ENCODE measurements at places on chromosomes 7 and 10.

DNA sequence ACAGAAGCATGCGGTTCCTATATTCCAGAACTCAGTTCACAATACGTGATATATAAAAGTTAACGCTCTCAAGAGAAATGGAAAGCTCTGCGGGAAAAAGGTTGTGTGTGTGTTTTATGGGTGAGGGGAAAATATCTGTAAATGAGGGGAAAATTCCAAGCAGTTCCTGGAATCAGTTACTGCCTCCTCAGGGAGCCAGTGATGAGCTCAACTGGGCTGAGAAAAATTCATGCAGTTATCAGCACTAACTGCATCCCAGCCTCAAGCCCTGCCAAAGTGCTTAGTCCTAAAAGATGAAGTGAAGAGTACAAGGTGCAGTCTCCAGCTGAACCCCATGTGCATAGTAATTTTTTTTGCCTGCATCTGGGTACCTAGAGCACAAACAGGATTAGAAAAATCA lies 191.9 kb downstream of the CDK14 start:
- DNase-seq, result peak; percentile 49

DNA sequence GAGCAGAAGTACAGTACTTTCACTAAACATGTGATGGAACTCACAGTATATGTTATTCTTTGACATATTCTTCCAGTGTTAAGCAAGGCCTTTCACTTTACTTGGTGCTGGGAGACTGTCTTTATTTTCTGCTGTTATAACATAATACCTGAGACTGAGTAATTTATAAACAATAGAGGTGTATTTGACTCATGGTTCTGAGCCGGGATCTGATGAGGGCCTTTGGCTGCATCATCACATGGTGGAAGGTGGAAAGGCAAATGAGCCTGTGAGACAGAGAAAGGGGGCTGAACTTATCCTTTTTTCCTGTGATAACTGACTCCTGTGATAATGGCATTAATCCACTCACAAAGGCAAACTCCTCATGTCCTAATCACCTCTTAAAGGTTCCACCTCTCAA lies 1.4 kb downstream of the SUPV3L1 start:
- no peak for DNase-seq

DNA sequence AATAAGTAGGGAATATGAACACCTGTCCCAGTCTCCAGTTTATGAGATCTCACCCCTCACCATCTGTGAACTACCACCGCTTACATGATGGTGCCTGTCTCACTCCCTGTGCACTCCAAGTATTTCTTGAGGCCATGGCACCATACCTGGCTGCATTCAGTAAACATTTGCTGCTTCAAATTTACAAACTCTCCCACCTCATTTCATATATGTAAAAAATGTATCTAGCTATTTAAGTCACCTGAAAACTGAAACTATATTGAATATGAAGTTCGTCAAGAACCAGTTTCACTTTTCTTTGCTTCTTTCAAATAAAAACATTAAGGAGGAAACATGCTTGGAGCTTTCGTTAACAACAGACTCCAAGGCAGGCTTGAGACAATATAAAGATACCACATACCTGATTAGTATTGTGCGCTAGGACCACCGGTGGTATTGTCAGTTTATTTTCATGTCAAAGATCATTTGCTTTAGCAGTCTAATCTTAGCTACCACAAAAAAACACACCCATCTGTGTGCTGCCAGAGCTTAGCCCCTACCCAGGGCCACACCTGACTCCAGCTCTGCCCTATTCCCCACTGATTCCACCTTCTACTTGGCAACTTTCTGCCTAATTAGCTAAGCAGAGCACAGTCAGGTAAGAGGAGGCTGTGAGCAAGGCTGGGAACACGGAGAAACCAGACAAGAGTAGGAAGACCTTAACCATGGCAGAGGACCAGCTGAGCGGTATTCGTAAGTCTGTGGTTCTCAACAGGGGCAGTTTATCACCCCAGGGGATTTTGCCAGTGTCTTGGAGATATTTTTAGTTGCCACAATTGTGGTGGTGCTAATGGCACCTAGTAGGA lies 92.0 kb downstream of the ZFAND4 start:
- DNase-seq, result no peak

DNA sequence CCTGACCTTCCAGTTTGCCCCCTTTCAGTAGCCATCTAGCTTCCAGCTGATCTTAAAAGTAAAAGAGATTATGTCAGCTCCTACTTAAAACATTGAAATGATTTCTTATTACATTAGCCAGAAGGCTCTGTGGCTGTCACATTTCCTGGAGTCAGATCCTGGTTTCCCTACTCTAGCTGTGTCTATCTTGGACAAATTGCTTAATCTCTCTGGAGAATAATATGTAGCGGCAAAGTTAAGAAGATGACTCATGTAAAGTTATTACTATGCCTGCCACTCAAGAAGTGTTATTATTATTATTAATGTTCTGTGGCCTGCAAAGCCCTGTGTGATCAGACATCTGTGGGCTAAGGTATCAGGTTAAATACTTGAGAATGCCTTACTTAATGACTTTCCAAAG lies 107.2 kb downstream of the RUNDC3B start:
- no peak for DNase-seq

- no peak for DNase-seq
These were observed 31.1 kb downstream of the LMTK2 start for GRCh38 chr7:98137826-98138151.

- DNase-seq, result no peak
These were observed 94.1 kb downstream of the SORCS3 start for GRCh38 chr10:104735036-104735756.

DNA sequence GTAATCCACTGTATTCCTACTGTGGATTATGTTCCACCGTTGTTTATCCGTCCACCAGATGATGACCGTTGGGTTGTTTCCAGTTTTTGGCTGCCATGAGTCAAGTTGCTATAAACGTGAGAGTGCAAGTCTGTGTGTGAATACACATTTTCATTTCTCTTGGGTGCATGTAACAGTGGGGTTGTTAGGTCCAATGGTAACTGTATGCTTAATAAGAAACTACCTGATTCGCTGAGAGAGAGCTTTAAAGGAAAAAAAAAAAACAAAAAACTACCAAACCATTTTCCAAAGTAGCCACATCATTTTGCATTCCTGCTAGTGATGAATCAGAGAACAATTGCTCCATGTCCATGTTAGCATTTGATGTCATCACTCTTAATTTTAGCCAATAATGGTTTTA lies 15.9 kb downstream of the UBN2 start:
- DNase-seq, result no peak

DNA sequence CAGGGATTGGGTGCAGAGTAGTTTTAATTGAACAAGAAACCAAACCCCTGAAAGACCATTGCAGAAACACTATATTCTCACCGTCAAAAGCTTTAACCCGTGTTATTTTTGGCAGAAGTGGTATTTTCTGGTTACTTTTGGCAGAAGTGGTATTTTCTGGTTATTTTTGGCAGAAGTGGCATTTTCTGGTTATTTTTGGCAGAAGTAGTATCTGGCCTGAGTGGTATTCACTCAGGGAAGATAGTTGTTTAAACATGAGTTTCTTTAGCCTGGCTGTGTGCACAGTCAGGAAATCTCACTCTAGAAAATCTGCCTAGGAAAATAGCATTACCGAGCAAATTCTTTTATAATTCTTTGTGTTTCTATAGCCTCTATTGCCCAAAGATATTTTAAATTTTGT lies 322.7 kb downstream of the GFRA1 start:
- no peak for DNase-seq

- DNase-seq, result no peak
These were observed 235.7 kb upstream of the TCERG1L start for GRCh38 chr10:131547129-131547799.

DNA sequence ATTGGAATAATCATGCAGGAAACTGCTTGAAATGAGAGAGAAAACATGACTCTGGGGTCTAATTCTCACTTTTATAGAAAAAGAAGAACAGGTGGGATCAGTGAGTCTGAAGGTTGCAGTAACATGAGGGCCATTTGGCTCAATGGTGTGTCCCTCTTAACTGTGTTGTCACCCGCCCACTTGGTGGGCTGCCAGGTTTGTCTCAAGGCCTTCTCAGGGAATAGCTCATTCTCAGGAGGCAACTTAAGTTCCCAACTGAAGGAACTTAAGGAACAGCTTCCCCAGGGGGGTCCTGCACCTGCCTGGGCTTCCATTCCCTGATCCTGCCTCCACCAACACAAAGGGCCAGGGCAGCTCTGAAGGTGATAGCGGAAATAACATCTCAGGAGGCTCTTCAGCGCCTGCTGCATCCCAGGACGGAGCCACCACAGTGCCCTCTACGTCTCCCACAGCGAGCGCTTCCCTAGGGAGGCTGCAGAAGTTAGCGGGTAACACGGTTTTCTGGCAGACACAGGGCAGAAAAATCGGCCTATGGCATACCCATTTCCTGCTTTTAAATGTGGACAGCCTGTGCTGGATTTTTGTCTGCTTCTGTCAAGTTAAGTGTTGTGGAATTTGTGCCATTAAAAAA lies 88.8 kb downstream of the ZRANB1 start:
- peak; percentile 76 for DNase-seq

DNA sequence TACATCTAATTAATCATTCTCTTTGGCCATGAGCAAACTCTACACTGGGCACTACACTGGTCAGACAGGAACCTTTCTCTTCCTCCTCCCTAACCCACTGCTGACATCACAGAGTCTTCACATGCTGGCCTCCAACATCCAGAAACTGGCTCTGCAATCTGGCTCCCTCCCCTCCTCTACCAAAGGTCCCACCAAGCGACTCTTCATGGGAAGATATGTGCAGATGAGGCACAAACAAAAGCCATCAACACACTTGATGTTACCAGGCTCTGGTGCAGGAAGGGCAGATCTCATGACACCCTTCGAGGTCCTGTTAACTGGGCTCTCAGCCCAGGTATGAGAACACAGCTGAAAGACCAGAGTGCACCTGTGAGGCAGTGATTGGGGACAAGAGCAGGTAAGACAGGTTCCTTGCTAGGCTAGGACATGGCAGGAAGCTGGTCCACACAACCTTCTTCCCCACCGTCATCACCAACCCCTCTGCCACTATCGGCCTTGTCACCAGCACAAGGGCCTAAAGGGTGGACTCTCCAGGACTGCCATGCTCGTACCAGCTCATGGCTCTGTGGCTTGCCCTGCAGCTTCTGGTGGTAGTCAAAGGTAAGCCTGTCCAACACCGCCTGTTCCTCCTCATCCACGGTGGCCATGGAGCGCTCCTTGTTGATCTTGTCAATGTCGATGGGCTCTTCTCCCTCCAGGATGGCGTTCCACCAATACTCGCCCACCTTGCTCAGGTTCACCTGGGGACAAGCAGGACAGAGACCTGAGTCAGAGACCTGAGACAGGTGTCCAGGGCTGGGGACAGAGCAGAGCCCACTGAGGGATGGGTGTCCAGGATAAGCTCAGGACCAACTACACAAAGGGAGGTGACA lies 66.6 kb upstream of the CAMK2B start:
- no peak for DNase-seq

DNA sequence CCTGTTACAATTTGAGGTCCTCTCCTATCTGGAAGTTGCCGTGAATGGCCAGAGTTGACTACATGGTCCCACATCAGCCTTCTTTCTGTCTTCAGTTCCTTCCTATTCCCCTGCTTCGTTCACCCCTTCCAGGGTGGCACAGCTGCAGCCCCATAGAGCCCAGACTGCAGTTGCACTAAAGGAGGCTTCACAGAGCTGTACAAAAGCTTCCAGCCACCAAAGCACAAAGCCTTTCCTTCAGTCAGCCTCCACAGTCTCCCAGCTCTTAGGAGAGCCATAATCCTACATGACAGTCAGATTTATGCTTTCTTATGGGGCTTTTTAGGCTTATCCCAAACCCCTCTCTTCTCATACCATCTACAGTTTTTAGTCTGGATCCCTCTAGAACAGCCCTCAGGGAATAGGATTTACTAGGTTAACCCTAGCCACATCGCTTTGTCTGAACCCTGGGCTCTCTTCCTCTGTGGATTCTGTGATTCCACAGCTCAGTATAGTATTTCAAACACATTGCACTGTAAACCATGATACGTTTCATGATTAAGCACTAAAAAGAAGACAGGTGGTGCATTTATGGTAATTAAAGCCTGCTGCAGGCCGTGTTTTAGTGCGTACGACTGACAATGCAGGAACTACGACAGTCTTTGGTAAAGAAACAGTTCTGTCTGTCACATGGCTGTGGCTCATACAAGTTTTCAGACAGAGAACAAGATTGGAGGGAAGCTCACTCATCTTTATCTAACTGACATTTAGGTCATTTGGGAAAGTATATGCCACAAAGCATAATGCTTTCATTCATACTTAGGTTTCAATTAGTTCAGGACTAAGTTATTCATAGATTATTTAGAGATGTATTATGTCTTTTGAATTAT lies 208.3 kb upstream of the KMT2E start:
- no peak for DNase-seq

DNA sequence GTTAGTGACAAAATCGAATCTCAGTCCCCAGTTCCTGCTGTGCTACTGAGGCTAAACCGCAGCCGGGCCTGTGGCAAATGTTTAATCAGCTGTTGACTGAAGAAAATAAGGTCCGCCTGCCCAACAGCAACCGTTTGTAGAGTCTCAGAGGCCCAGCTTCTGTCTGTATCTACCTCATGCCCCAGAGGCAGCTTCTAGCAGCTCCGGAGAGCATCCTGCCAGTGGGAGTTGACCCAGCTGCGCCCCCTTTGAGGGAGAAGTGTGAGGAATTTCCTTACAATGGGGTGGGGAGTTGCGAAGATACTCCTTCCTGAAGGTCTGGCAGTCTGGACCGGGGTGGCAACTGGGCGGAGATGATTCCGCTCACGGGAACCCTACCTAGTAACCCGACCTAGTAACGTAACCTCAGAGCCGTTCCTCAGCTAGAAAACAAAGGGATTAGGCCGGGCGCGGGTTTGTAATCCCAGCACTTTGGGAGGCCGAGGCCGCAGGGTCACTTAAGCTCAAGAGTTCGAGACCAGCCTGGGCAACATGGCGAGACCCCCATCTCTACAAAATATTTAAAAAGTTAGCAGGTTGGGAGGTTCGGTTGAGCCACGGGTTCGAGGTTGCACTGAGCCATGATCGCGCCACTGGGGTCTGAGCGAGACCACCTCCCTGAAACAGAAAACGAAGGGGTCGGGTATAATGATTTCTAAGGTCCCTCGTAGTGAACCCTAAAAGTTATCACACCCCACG lies 846 bp upstream of the ZNF775 start:
- peak; percentile 82 for DNase-seq

DNA sequence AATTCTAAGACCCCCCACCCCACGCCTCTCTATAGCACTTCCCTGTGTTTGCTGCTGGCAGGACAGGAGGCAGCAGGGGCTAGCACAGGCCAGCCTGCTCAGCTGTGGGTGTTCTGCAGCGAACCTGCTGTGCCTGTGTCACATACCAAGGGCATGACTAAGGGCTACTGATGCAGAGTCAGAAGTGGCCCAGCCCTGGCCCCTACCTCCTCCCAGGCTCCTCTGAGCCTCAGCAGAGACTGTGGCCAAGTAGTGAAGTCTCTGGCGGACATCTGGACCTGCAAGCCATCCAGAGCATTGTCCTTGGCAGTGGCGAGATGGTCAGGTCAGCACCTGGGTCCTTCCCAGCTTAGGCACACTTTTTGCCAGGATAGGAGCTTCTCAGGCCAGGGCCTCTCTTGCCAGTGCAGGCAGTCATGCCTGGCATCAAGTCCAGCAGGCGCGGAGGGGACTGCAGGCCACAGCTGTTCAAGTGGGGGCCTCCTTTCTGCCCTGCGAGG lies 116.3 kb upstream of the RET start:
- no peak for DNase-seq
